ENCODE measurements at places on chromosomes 5 and 9.
A peak's percentile ranks its signal among the peaks of the same experiment; 100 is the strongest.

GRCh38 chr5:158553195-158553961, 546.3 kb downstream of the EBF1 start:
- DNase-seq: no peak

GRCh38 chr5:158807946-158808345, 291.8 kb downstream of the EBF1 start:
- no peak for DNase-seq

DNA sequence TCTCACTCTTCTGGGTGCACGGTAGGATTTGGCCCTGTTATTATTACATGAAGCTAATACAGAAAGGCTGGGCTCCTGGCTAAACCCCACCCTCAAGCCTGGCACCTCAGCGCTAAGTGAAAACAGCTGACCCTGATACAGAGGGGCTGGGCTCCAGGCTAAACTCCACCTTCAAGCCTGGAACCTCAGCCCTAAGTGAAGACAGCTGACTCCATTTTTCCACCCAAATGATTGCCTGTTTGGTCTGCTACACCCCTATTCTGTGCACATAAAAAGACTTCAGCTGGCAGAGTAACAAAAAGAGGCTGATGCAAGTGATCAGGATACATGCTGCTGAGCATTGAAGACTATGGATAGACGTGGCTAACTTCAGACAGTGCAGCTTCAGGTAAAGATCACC, 148.4 kb upstream of the CLINT1 start:
- no peak for DNase-seq

- DNase-seq: no peak
These were observed 188.9 kb downstream of the HSD17B3 start for GRCh38 chr9:96113032-96113431.

GRCh38 chr5:176816043-176816745, 5.8 kb downstream of the UNC5A start:
- DNase-seq: no peak

- no peak for DNase-seq
These were observed 85.8 kb downstream of the LHFPL2 start for GRCh38 chr5:78562714-78563330.

DNA sequence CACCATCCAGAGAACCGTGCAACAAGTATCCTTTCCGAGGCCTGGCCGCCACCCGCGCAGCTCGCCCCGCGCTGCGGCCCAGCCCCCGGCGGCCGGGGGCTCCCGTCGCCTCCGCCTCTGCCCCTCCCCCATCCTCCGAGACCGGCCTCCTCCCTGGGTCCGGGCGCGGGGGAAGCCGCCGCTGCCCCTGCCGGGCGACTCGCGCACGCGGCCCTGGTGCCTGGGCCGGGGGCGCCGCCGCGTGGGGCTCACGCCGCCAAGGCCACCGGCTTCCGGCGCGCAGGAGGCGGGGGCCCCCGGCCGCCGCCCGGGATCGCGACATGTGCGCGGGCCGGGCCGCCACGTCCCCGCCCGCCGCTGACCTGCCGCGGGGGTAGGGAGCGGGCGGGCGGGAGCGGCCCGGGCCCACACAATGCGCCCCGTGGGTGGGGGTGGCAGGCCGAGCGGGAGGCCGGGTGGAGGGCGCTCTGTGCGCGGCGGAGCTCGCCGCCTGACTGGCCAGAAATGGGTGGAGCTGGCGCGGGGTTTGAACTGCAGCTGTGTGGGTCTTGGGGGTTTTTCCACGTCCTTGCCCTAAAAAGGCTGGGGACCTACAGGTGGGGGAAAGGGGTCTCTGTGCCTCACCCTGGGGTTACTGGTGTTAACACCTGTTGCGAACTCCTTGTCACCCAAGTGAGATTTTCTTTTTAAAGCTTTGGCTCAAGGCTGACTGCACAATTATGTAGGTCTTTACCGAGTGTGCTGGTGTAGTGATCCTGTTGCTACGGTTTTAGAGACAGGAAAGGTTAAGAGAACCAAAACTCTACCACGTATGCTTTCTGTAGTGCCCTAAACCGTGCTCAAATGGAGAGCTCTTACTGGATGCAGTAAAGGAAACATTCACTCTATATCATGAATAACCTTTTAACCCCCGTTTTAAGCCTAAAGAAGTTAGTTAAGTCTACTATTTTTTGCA, 32.3 kb downstream of the TNPO1 start:
- no peak for DNase-seq

DNA sequence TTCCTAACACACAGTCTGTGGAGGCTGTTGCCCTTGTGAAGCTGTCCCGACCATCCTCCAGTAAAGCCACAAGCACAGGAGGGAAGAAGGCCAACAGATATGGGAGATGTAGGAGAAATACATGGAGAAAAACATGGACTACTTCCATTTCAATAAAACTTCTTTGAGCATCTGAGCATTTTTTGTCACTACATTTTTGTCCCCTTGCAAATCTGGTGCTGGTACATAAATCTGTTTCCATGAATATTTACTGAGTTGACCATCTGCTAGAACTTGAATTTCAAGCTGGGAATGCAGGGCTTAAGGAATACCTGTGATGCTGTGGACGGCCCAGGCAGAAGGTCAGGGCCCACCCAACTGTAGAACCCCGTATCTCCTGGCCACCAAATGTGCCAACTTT, 43.9 kb upstream of the ICE1 start:
- no peak for DNase-seq

- DNase-seq: no peak
These were observed 1.2 kb downstream of the EXOC3 start for GRCh38 chr5:444226-444625.

DNA sequence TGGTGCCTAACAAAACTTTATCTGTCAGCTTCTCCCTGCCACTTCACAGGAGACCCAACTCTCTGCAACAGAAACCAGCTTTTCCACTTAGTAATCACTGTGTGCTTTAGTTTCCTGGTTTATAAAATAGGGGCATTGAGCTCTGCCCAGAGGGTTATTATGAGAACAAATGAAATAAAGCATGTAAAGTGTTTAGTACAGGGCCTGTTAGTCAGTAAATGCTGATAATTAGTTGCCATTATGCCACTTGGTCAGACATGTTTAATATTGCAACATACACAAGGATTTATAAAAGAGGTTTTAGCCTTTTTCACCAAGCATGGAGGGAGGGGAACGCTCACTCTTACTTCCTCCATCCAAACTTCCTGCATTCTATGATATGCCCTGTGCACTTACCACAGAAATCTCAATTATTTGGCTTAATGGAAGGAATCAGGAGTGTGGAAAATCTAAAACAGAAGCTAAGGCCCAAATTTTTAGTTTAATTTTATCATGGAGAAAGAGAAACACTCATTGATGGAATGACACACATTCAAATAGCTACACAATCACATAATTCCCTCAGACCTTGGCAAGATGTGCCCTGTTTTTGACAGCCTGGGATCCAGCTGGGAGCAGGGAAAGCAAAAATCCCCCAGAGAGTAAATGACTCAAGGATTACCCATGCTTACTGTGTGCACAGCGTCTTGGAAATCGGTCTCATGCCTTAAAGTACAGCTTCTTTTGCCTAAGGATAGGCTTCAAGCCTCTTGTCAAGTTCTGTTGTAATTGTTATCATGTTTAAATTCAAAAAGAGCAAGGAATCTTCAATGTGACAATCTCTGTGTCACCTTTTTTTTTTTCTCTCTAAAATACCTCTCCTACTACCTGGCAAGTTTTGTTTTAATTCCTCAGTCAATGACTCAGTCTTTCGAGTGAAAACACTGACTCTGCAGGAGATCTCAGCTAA, 34.0 kb downstream of the ZNF474 start:
- no peak for DNase-seq

DNA sequence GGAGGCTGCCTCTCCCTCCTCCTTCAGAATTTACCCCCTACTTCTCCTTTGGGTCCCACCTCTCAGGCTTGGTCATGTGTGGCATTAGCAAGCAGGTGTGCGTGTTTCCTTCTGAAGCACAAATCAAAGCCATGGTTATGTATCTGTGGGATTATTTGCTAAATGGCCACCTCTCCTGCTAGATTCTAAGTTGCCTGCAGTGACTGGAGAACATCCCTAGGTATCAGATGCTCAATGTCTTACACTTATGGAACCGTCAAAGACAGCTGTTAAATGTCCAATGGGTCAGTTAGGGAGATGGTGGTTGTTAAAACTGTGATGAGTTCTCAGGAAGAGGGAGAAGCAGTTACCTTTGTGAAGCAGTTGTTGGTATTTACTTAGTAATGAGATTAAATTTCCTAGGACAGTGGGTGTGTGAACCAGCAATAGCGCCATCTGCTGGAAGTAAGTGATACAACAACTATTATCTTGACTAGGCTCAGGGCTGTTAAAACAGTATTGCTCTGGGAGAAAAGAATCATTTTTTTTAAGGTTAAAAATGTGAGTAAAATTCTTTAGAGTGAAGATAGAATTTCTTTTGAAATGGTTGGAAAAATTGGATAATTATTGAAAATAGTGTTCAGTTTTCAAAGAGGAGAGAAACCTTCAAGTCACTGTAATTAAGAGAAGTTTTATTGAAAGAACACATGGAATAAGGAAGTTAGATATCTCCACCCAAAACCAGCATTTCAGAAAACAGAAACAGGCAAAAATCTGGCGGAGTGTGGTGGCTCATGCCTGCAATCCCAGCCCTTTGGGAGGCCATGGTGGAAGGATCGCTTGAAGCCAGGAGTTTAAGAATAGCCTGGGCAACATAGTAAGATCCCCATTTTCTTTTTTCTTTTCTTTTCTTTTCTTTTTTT, 71.3 kb downstream of the TMC1 start:
- DNase-seq: peak; percentile 32

- DNase-seq: no peak
These were observed 93.3 kb downstream of the BARX1 start for GRCh38 chr9:93861736-93862358.

- DNase-seq: no peak
These were observed 744.6 kb downstream of the BRINP1 start for GRCh38 chr9:118624608-118625007.

GRCh38 chr9:130766021-130766926, 68.8 kb upstream of the ABL1 start:
- no peak for DNase-seq
